ENCODE measurements at places on chromosomes 1 and 21.
A peak's percentile ranks its signal among the peaks of the same experiment; 100 is the strongest.

DNA sequence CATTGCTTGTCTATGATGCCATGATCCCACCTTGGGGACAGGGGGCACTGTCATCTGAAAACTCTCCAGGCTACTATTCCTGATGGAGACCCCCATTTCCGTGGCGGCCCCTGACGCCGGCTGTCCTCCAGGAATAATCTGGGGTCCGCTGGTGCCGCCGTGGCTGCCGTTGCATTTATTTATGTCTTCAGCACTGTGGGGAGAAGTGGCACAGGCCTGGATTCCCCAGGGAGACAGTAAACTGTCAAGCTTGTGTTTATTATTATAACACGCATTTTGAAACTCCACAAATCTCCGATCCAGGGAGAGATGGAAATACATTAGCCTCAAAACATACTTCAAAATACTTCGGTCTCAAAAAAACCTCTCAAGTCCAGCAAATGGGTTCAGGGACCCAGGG lies 126.9 kb upstream of the C1orf174 start:
- DNase-seq = no peak

GRCh38 chr21:41682719-41683179 lies 84.1 kb downstream of the RIPK4 start:
- no peak for DNase-seq

GRCh38 chr1:2875707-2876561 lies 74.4 kb upstream of the TTC34 start:
- DNase-seq = no peak

DNA sequence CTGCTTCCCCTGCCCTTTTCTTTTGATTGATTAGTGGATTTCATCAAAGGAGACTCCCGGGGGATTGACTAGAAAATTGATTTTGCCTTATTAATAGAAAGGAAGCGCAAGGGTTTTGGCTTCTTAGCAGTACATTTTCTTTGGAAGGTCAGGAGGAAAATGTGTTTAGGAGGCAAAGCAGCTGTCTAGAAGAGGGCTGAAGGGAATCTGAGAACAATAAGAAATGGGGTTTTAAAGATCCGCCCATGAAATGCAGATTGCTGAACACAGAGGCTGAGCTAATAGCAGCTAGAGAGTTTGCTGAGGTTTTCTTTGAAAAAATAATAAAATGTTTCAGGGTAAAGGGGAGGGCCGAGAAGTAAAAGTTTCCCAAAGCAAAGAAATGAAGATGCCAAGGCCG lies 4.9 kb downstream of the SERTAD4 start:
- DNase-seq = no peak

DNA sequence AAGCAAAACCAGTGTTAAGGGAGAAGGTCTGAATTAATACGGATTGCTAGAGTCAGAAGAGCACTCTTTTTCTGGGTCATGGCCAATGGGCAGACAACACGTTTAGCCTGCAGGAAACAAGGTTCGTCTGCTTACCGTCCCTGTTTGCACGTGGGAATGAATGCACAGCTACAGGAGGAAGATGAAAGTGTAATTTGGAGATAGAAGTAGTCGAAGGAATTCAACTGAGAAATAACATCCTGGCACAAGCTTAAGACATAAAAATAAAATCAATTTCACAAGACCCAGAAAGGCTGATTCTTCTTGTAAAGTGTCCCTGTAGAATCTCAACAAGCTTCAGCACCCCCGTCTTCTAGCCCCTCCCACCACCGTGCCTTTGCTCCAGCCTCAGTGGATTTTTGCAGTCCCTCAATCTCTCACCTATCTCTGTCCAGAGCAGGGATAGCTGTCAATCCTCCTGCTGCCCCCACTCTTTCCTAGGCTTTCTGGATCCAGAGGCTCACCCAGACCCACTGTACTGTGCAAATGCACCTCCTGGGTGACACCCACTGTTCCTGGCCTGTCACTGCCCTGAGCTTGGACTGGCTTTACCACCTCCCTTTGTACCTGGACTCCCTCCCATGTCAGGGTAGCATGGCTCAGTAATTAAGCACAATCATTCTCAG lies 60.6 kb downstream of the C1orf94 start:
- no peak for DNase-seq

GRCh38 chr1:85708829-85709227 lies 595 bp upstream of the ZNHIT6 start:
- DNase-seq = no peak

- DNase-seq = no peak
These were observed 453.3 kb downstream of the COL11A1 start for GRCh38 chr1:102655034-102655433.

DNA sequence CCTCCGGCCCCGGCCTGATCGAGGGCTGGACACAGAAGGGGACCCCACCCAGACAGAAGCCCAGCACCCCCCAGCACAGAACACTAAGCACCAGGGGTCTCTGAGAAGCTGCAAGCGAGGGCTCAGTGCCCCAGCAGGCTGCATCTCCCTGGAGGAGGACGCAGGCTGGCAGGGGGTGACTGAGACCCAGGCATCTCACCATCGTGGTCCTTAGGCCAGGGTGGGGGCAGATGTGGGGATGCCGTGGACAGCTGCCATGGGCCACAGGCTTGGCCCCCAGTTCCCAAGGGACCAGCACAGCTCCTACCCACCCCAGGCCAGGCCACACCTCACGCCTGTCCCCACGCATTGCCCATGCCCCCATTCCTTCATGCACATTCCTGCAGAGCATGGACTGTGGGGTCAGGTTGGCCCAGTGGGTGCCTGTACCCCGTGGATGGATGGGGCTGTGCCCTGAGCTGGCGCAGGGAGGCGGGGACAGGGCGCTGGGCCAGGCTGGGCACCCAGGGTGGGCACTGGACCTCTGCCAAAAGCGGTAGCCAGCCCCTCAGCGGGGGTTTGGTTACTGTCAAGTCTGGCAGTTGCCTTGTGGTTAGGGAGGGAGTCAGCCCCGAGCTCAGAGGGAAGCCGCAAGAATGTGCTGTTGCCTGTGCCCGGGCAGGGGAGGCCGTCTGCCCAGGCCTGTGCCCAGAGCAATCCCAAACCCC lies 61.5 kb downstream of the ARHGEF16 start:
- peak; percentile 34 for DNase-seq

GRCh38 chr1:189220750-189221149 lies 1256.9 kb downstream of the BRINP3 start:
- no peak for DNase-seq

DNA sequence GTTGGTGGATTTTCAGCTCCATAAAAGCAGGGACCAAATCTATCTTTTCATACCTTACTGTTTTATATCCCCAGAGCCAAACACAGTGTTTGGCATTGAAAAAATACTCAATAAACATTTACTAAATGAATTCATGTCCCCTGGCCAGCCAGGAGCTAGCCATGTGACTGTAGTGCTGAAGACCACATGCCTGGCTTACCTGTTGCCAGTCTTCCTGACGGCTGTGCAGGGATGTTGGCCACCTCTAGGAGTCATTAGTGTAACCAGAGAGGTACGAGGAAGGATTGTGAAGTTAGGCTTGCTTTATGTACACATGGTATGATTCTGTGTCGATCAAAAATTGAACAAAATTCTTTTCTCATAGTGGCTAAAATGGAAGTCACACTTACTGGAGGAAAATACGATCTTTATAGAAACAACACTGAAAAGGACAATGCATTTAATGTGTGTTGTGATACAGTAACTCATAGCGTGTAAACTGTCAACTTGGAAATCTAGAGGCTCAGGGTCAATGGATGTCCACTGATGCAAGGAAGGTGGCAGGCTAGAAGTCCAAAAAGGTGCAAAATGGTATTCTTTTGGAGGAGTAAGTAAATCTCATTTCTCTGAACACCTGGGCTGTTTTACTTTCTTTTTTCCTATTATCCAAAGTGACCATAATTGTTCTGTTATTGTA lies 60.9 kb downstream of the FGGY start:
- no peak for DNase-seq

DNA sequence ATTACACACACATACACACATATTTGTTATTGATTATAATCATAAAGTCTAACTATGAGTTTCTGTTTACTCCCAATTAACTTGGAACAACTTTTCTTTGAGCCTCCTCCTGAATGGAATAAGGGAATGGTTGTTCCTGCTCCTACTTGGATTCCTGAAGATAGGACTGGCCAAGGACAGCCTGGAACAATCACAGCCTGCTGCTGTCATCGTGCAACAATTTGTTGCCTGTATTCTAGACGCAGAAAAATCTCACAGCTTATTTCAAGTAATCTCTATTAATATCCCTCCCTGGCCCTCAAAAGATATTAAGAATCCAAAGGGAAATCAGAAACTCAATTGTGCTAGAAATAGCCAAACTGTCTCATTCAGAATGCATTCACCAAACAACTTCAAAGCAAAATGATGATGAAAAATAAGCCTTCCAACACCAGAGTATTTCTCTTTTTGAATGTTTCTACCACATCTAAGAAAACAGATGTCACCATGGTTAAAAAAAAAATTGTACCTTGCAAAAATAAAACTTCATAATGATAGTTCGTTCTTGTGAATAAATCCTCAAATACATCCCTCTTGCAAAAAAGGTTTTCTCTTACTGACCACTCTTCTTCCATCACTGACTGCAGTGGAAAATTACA lies 30.9 kb downstream of the RCAN1 start:
- peak; percentile 40 for DNase-seq

DNA sequence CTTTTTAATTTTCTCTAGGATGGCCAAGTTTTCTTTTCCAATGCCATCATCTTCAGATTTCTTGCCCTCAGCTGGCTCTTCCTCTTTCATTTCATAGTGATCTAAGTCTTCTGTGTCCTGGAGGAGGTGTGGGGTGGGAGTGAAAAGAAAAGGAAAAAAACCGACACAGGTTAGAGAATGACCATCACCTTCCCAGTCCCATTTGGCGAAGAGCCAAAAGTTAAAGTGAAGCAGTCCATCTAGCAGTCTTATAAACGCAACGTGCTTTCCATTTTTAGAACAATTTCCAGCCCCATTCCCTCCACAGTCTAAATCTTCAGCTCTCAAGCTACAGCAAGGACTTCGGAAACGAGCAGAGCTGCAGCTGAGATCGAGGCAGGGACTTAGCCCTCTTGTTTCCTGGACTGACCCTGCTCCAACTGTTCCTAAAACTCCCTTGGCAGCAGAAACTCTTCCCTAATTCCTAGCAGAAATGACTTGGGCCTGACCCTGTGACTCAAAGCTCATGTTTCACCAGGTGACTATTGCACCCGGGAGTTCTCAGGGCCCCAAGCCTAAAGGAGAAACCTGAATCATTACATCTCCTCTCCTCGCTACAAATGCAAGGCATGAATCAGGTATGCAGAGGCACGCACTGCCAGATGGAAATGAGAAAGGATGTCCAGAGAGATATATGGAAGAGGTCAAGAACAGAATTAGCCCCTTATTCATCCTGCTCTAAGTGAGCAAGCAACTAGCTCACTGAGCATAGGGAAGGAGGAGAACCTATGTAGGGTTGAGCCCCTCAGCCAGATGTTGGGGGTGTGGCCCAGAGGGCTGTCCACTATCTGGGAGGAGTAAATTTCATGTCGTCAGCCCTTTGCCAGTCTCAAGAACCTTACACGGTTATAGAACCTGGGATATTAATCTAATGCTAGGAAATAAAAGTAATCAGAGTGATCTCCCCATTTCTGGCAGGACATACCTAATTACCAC lies 5.1 kb downstream of the UBE2Q1 start:
- DNase-seq = no peak

GRCh38 chr1:22804969-22805671 lies 94.5 kb downstream of the EPHB2 start:
- no peak for DNase-seq

GRCh38 chr1:233477359-233477758 lies 136.5 kb upstream of the KCNK1 start:
- no peak for DNase-seq

DNA sequence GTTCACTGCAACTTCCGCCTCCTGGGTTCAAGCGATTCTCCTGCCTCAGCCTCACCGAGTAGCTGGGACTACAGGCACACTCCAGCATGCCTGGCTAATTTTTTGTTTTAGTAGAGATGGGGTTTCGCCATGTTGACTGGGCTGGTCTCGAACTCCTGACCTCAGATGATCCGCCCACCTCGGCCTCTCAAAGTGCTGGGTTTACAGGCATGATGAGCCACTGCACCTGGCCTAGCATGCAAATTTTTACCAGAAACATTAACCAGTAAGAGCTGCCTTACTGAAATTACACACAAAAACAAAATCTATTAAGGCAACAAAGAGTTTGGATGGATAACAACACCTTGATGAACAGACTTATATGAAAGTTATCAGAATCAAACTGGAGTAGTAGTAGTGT lies 12.1 kb downstream of the ZZZ3 start:
- DNase-seq = no peak

DNA sequence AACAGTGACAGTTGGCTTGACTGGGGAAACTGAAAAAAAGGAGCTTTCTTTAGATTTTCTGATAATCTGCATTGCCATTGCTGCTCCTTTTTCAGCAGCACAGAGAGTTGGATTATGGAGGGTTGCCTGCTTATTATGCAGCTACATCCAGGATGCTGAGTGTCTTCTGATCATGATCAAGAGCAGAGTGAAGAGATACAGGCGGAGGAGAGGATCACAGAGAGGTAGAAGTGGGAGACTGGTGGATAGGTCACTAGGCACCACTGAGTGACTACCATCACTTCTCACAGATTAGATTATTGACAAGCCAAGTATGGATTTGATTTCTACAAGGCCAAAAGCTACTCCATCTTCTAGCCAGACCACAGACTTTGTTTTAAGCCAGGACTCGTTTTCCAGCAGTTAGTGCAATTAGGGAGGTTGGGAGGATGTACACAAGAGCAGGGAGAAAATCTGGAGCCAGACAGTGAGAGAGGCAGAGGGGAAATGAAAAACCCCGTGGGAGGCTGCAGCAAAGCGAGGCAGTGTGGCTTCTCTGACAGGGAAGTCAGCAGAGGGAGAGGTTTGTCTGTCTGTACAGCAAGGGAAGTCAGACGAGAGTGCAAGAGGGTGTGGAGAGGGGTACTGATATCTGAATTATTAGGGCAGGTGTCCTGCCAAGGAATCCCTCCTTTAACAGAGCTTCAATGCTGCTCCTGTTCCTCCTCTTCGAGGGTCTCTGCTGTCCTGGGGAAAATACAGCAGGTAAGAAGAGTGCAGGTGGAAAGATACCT lies at the start of gene CD1E:
CD1E (plus strand) TSS at position 592 of the 773 bp plus-strand sequence; CDS start at position 687, 95 bp downstream.
- no peak for DNase-seq

DNA sequence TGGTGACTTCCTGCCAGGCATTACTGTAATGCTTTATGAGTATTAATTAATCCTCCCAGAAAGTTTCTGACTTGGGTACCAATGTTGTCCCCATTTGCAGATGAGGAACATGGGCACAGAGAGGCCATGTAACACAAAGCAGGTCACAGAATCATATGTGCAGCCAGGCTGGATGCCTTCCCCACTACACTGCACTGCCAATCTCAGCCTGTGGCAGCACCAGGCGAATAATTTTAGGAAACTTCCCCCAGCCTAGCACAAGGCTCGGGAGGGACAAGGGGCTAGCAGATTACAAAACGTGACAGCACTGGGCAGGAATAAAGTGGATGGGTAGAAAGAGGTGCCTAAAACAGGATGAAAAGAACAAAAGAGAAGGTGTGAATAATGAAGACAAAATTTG lies 331.7 kb upstream of the PROX1 start:
- DNase-seq = no peak

GRCh38 chr21:33111577-33111976 lies 41.6 kb downstream of the OLIG1 start:
- no peak for DNase-seq

GRCh38 chr1:182015360-182015759 lies 46.2 kb downstream of the ZNF648 start:
- DNase-seq = no peak

- DNase-seq = peak; percentile 53
These were observed 23.1 kb upstream of the RGS4 start for GRCh38 chr1:163046071-163046470.

GRCh38 chr1:202516434-202516877 lies 168.0 kb downstream of the PPP1R12B start:
- DNase-seq = peak; percentile 66

All from fibroblast of skin of right biceps (primary cell).